ENCODE measurements at places on chromosomes 3 and 15.

GRCh38 chr15:60568301-60568742 is 89.4 kb upstream of the ICE2 start:
- no peak for DNase-seq

GRCh38 chr3:30347679-30348216 is 258.7 kb upstream of the TGFBR2 start:
- no peak for DNase-seq

- DNase-seq = no peak
These were observed 238.8 kb upstream of the DPH6 start for GRCh38 chr15:35784745-35785144.

DNA sequence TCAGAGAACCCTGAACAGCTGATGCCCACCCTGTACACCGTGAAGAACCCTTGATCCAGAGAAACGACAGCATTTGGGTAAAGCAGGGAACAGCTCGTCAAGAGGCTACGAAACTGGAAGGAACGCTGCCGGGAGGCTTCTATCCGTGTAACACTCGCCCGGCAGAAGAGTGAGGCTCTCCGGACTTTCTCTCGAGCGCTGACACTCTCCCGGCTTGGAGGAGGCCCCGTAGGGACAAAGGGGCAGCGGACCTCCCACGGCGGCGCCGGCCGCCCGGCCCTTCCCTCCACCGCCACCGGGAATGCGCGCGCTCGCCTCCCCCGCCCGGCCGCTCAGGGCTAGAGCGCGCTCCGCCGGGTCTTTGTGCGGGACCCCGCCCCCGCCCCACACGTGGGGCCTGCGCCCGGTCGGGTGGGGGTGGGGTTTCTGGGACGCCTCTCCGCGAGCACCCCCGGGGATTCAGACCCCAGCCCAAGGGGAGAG is 1.7 kb downstream of the HYAL2 start:
- peak; percentile 44 for DNase-seq

- no peak for DNase-seq
These were observed 31.3 kb downstream of the DAPK2 start for GRCh38 chr15:64014995-64015394.

GRCh38 chr3:84904816-84905555 is 53.8 kb upstream of the CADM2 start:
- no peak for DNase-seq

DNA sequence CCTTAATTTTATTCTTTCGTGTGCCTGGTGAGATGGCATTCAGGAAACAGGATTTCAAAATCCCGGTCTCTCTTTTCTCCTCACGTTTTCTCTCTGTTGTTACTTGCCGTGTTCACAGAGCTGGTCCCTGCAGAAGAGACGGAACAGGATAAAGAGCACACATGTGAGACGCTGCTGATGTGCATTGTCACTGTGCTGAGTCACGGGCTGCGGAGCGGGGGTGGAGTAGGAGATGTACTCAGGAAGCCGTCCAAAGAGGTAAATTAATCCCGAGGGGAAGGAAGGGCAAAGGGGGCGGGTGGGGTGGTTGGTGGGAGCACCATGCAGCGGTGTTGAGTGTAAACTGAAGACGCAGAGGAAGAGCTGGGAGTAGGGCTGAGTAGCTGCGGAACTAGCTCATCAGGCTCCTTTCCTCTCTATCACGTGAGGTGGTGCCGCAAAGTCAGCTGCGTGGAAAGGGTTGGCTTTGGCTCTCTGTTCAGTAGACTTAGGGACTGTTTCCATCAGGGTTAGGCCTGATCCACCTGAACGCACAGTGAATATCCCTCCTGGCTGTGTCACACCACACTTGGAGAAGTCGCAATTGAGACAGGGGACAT is 164.8 kb upstream of the BHLHE40 start:
- no peak for DNase-seq

DNA sequence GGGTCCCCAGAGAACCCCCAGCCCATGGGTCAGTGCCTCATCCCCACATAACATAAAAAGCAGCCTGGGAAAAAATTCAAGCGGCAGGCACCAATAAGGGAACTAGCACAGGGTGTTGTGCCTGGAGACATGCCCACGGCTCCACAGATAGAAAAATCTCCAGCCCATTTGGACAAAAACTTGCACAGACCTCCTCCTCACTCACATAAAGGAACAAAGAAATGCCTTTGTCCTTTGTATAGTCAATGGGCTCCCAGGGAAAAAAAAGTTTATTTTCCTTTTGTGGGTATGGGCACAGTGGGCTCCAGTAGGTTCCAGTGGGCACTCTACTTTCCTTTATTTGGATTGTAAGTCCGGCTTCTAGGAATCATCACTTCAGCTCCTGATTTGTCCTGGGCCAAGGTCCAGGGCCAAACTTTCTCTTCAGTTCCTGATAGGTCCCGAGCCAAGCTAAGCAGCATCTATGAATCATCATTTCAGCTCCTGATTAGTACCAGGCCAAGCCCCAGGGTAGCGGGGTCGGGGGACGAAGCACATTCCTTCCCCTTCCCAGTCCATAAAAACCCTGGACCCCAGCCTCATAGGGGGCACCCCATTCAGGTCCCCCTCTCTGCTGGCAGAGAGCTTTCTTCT is 1.6 kb upstream of the DNAH12 start:
- no peak for DNase-seq

DNA sequence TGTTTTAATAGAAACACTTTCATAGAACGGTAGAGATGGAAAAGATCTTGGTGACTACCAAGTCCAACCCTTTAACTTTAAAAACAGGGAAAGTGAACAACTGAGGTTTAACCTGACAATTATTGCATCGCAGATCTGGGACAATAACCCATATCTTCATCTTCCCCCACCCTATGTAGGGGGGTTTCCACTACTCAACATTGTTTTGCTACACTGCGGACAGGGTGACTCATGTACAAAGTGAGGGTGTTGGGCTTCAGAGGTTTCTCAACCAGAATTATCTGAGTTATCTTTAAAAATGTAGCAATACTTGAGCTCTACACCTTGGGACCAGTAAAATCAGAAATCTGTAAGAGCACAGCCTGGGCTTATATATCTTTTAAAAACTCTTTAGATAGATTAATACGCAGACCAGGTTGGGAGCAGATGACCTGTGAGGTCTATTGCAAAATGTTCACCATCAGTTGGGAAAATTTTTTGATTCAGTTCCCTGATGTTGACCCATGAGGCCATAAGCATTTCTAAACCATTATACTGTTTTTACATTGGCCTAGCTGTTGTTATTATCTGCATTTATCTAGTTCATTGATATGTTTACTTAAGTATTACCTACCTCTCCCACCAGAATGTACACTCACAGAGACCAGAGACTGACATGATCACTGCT is 103.6 kb upstream of the ICE2 start:
- no peak for DNase-seq

GRCh38 chr3:140816372-140817195 is 125.1 kb upstream of the SLC25A36 start:
- DNase-seq = no peak

DNA sequence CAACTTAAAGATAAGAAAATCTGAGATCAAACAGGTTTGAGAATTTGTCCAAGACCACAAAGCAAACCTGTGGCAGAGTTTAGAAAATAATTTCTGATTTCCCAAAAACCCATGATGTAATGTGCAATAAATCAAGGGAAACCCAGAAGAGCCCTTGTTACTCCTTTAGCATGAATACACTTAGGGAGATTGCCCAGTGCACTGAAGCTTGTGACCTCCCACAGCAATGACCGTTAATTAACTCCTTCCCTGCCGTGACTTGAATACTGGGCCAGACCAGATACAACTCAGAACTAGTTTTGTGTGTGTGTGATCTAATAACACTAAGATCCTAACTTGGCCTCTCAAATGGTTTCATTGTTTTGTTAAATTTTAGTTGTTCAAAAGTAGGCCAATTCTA is 2.5 kb downstream of the PRKAR2A start:
- DNase-seq = no peak

DNA sequence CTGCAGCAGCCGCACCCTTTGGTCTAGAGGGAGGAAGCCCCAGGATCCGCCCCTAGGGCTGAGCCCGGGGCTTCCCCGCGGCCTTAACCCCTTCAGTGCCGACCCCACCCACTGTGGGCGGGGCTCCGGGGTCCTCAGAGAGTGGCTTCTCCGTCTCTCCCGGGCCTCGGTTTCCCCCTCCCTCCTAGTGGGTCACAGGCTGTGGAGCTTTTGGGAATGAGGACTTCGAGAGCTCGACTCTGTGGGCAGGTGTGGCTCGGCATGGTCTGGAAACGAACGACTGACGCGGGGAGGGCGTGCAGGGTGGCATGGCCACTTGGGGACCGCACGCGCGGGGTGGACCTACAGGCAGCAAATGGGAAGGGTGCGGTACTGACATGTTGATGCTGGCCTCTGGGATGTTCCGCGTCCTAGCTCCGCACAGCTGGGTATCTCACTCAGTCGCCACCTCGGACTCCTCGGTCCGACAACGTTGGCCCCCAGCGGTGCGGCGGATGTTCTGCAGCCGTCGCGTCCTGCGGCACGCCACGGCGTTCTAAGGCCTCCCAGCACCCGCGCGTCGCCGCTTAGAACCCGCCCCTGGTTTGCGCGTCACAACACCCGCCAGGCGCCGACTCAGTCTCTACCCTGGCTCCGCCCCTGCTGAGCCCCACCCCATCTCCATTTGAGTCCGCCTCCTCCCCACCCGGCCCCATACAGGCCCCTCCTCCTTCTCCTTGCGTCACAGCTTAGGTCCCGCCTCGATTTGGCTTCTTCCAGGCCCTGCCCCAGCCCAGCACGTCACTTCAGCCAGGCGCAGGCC is at the start of the genes HYAL3 and NAA80:
HYAL3 (minus strand) TSS at position 570 of the 802 bp plus-strand sequence. CDS start 3,803 bp downstream, outside the sequence.
NAA80 (minus strand) TSS at position 570 of the 802 bp plus-strand sequence. CDS start 1,942 bp downstream, outside the sequence.
- DNase-seq = peak; percentile 95

- DNase-seq = no peak
These were observed 391.8 kb downstream of the ZPLD1 start for GRCh38 chr3:102826636-102827035.

DNA sequence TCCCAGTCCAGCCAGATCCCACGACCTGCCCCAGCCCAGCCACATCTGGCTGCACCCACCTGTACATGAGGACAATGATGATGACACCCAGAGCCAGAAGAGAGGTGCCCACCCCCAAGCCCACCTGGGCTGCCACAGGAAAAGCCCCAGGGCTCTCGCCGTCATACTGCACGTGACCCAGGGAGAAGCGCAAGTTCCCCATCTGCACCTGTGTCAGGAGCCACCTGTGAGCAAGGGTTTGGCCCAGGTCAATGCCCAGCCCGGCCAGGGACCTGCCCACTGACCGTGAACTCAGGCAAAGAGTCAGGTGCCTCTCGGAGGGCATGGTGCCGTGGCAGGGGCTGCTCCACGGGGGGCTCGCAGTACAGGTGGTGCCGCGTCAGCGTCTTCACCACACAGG is 16.3 kb downstream of the PLXNB1 start:
- DNase-seq = no peak

GRCh38 chr3:37876279-37876678 is 14.6 kb downstream of the CTDSPL start:
- DNase-seq = no peak

DNA sequence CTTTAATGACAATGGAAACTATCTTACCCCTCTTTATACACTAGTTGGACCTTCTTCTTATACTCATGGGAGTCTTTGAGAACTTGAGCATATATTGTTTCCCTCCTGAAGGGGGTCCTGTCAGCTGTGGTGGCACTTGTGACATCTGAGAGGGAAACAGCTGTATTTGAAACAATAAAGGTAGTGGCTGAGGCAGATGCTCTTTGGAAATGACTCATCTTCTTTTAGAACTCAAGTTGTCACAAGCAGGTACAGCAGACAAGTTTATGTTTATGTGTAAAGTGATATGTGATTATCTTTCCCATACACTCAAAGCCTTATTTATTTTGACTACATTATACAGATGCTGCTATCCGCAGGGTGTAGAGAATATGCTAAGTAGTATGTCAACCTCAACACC is 220.0 kb upstream of the GRM7 start:
- no peak for DNase-seq

GRCh38 chr3:58334013-58334321 is 1.3 kb downstream of the PXK start:
- DNase-seq = no peak

DNA sequence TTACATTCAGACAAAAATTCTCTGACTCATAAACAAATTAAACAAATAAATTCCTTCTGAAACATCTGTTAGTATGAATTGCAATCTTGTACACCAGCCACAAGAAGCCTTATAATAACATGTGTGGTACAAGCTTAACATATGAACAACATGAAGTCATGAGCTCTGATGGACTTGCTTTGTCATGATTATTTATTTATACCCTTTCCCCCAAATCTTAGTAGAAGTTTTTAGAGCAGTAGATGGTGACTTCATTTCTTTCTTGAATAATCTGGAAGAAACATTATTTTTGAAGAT is 633.4 kb downstream of the EPHA3 start:
- no peak for DNase-seq

DNA sequence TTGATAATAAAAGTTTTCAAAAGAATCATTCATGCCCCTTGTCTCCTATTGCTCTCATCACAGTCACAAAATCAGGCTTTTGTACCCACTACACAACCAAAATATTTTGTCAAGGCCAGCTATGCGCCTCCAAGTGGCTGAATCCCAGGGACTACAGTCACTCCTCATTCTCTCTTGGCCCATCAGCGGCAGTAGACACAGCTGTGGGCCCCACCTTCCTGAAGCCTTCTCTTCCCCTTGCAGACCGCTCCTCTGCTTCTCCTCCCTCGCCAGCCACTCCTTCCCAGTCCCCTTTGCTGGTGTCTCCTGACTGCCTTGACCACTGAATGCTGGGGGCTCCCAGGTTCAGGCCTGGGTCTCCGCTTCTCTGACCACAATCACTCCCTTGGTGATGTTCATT is 52.1 kb downstream of the LSM3 start:
- no peak for DNase-seq

GRCh38 chr15:100544338-100544841 is 15.6 kb upstream of the CERS3 start:
- no peak for DNase-seq
